Stimulated activated CD4-positive, alpha-beta T cell treated with anti-CD3 and anti-CD28 coated beads, Interleukin-15, amount 100 ng/mL, for 48 hours (primary cell): ENCODE measurements at places on chromosomes 11 and 22.

DNA sequence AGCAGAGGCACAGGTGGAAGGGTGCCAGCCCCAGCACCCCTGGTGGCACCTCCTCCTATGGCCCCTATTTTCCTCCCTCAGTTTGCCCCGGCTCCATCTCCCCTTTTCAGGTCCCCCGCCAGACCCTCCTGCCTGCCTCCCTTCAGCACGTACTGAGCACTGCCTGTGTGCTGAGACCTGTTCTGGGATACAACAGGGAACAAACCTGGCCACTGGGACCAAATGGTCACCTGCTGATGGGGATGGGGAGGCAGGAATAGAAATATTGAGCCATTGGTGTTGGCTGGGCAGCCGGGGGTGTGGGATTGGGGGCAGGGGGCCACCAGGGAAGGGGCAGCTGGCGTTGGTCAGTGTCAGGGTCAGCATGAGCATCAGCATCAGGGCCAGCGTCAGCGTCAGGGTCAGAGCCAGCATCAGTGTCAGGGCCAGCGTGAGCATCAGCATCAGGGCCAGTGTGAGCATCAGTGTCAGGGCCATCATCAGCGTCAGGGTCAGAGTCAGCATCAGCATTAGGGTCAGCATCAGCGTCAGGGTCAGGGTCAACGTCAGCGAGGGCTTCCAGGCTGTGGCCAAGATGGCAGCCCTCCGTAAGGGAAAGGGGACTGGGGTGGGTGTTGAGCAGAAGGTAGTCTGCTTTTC is 7.5 kb downstream of the ZNF74 start:
- no peak for DNase-seq

DNA sequence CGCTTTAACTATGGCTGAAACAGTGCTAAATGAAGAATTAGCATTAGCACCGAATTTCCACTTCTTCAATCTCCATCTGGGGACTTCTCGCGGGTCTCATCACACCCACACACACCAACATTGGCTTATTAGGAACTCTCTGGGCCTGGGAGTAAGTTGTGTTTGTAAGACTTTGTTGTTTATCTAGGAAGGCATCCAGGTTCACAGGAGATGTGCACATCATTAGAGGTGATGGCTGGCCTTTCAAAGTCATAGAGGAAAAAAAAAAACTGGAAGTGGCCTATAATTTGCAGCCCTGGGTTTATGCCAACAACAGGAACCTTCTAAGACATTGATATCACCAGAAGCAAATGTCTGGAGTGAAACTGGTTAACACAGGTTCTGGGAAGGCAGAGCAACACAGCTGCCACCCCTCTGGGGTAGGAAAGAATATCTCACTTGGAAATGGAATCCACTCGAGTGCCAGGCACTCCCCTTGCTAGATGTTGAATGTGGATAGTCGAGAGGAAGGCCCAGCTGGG is 84.5 kb downstream of the TRAF6 start:
- no peak for DNase-seq

GRCh38 chr11:97048481-97048880 is 658.7 kb downstream of the JRKL start:
- DNase-seq, result no peak

DNA sequence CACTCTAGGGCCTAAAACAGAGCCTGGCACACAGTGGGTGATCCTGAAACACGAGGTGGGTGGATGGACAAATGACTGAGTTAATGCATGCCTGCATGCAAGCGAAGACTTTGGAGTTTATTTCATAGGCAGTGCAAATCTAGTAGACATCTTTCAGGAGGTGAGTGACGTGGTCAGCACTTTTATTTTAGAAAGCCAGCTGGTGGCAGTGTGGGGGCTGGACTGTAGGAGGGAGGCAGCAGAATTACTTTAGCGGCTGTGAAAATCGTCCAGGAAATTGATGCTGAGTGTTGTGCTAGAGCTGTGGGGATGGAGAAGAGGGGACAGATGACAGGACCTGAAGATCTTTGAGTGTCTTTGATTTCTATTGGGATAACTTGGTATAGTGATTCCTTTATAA is 47.1 kb downstream of the BMAL1 start:
- DNase-seq, result no peak

DNA sequence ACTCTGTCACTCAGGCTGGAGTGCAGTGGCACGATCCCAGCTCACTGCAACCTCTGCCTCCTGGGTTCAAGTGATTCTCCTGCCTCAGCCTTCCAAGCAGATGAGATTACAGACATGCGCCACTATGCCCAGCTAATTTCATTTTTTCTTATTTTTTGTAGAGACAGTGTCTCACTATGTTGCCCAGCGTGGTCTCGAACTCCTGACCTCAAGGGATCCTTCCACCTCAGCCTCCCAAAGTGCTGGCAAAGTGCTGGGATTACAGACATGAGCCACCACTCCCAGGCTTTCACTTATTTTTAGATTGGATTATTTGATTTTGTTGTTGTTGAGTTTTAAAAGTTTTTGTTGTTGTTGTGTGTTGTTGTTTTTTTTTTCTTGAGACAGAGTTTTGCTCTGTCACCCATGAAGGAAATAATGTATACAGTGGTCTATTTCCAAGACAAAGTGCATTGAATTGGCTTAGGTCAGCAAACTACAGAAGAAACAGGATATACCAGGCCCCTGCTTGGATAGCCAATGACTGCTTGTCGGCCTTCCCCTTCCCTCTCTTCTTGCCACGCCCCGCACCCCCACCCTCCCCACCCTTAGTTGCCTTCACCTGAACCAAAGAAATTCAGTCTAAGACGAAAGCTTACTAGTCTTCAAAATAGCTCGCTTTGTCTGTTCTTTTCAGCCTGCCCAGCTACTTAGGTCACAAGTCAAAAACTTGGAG is 91.8 kb upstream of the CLDN5 start:
- no peak for DNase-seq
